ENCODE measurements at places on chromosomes 6 and 20. TPM values are rescaled to one million over a fixed set of nuclear protein-coding genes. Genes with fewer than 3 reads are reported as not detected.

Gene IL17A
- not detected for polyA plus RNA-seq

Gene NPBWR2
- 0.22 TPM for polyA plus RNA-seq

Gene PNLDC1
- polyA plus RNA-seq = 1.3 TPM

- no peak for DNase-seq
Measured at GRCh38 chr20:43895235-43895634, 19.4 kb upstream of the TOX2 start.

DNA sequence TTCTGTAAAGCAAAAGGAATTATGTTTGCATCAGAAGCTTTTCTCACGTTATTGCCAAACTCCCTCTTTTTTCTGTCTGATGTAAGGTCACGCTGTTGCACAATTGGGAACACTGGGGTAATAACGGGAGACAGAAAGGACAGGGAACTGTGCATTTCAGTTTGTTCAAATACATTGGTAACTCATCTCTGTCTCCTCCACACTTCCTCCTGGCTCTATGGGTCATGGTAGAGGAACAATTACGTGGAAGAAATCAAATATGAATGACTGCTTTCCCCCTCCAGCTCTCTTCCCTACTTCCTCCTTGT, 132.2 kb upstream of the TNFAIP3 start:
- no peak for DNase-seq

All from B cell (primary cell).